ENCODE measurements at places on chromosomes 12 and 14.

DNA sequence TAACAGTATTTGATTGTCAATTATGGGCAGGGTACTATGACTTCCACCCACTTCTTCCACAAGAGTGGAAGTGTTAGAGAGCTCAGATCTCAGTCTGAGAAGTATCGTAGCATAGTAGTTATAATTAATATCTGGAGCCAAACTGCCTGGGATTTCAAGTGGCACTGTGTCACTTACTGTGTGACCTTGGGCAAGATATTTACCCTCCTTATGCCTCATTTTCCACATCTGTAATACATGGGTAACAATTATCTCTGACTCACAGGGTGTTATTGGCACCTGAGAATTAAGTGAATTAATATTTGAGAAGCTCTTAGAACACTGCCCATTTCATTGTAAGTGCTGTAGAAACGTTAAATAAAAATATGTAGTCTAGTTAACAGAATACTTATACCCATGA lies 11.5 kb downstream of the RAB21 start:
- H3K4me3 ChIP-seq, result no peak overlapping the region
- DNase-seq, result no peak
- H3K27ac ChIP-seq, result no peak overlapping the region
- H3K4me1 ChIP-seq, result no peaks in the 10 kb centered on the region
- no peaks in the 10 kb centered on the region for H3K27me3 ChIP-seq

GRCh38 chr14:81464253-81465002 lies 64.3 kb upstream of the STON2 start:
- peak overlapping the region; percentile 61 for H3K4me3 ChIP-seq
- H3K27ac ChIP-seq, result no peak overlapping the region
- no peaks in the 10 kb centered on the region for H3K27me3 ChIP-seq
- H3K36me3 ChIP-seq, result no peaks in the 10 kb centered on the region
- no peaks in the 10 kb centered on the region for H3K4me1 ChIP-seq

DNA sequence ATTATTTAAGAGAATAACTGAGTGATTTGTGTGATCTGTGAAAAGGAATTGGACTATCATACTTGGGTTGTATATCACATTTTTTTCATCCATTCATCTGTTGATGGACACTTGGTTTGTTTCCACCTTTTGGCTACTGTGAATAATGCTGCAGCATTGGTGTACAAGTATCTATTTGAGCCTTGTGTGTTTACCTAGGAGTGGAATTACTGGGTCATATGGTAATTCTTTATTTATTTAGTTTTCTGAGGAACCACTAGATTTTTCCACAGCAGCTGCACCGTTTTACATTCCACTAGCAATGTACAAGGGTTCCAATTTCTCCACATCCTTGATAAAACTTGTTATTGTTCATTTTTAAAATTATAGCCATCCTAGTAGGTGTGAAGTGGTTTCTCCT lies 56.1 kb downstream of the APAF1 start:
- H3K4me3 ChIP-seq, result no peak overlapping the region
- no peaks in the 10 kb centered on the region for H3K27me3 ChIP-seq
- no peak overlapping the region for H3K27ac ChIP-seq
- no peaks in the 10 kb centered on the region for H3K36me3 ChIP-seq
- DNase-seq, result no peak

GRCh38 chr12:24900196-24900595 lies 48.7 kb downstream of the BCAT1 start:
- DNase-seq, result no peak
- H3K4me1 ChIP-seq, result no peaks in the 10 kb centered on the region
- H3K4me3 ChIP-seq, result no peak overlapping the region
- H3K27ac ChIP-seq, result no peak overlapping the region

GRCh38 chr12:4320497-4320852 lies 538 bp upstream of the TIGAR start:
- no peak overlapping the region for H3K27ac ChIP-seq
- DNase-seq, result no peak
- H3K27me3 ChIP-seq, result no peaks in the 10 kb centered on the region
- H3K36me3 ChIP-seq, result no peaks in the 10 kb centered on the region
- peaks cover 11% of the 10 kb centered on the region for H3K4me1 ChIP-seq

DNA sequence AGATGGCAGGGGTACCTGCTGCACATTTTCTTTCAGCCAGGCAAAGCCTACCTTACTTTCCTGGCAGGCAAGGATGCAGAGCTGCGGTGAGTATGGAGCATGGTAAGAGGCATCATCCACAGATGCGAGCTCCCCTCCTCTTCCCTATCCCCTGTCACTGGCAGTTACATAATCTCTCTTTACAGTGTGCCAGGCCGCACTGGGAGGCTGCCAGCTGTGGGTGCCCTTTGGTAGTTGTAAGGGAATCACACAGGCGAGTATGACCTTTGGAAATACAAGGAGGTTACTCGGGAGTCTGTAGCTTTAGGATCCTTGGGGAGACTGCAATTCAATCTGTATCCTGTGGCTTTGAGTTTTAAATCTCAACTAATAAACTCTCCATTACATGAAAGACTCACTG lies 132.5 kb downstream of the KTN1 start:
- H3K4me1 ChIP-seq, result no peaks in the 10 kb centered on the region
- H3K4me3 ChIP-seq, result no peak overlapping the region
- H3K27ac ChIP-seq, result no peak overlapping the region
- no peaks in the 10 kb centered on the region for H3K27me3 ChIP-seq
- H3K36me3 ChIP-seq, result no peaks in the 10 kb centered on the region
- DNase-seq, result no peak

- DNase-seq, result no peak
- H3K4me1 ChIP-seq, result no peaks in the 10 kb centered on the region
- no peak overlapping the region for H3K4me3 ChIP-seq
- H3K27me3 ChIP-seq, result peaks cover 80% of the 10 kb centered on the region
- H3K27ac ChIP-seq, result no peak overlapping the region
Observed at GRCh38 chr14:70190156-70190555, 1.4 kb upstream of the SLC8A3 start.
